ENCODE measurements at places on chromosomes 4 and X.

- peak; percentile 44 for DNase-seq
Measured at GRCh38 chrX:1476682-1477081, 24.0 kb upstream of the ASMTL start.

- DNase-seq = no peak
Measured at GRCh38 chrX:48471504-48471903, 1.4 kb upstream of the SLC38A5 start.

GRCh38 chrX:44025555-44025954, 52.4 kb upstream of the NDP start:
- DNase-seq = no peak

DNA sequence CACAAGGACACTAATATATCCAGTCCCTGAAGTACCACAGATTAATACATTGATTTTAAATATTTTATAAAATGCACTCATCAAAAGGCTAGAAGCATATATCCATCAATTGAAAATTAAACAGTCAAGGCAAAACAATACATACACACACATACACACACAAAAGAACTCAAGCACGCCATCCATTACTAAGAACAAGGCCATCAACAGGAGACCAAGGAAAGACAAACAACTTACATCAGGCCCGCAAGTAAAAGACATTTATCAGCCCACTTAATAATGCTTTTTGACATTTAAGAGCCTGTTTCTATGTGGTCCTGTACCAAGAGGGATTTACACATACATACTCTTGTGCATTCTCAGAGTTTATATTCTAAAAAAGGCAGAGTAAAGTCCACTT, 50.0 kb upstream of the ZNF827 start:
- DNase-seq = no peak

- DNase-seq = no peak
Measured at GRCh38 chr4:61079976-61080375, 120.2 kb upstream of the ADGRL3 start.

- no peak for DNase-seq
Measured at GRCh38 chr4:1658146-1658545, 26.0 kb downstream of the FAM53A start.

DNA sequence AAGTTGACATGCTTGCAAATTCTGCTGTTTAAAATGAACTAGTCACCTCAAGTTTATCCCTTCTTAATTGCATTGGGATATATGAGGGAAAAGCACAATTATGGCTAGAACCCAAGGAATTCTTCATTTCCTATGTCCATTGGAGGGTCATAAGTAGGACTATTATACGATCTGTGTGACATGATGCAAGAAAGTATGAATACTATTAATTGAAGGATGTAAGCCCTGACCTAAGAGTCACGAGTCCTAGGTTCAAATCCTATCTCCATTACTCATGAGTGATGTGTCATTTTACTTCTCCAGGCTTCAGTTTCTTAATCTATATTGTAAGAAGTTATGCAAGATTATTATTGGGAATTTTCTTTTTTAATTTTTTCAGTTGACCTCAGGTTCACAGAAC, 542.9 kb upstream of the GRIA3 start:
- no peak for DNase-seq

DNA sequence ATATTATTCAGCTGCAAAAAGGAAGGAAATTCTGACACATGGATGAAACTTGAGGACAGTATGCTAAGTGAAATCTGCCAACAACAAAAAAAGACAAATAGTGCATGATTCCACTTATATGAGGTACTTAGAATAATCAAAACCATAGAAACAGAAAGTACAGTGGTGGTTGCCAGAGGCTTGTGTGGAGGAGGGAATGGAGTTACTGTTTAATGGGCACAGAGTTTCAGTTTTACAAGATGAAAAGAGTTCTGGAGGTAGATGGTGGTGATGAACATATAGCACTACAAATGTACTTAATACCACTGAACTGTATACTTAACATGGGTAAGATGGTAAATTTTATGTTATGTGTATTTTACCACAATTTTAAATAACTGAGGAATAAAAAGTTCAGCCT, 212.0 kb upstream of the KLF3 start:
- DNase-seq = no peak

DNA sequence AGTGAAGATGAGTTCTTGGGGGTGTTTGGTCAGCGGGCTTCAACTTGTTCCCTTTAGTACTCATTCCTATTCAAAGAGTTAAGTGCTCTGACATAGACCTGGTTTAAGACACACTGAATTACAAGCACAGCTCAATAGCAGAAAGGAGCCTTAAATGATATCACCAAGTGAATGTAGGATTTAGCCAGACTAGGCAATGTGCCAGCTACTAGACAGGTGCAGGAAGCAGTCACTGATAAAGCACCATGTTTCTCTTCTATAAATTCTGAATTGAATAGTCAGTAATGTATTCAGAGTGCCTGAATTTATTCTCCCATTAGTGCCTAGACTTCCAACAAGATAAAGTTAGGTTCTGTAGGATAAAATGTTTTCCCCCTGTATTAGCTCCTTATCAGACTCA, 63.6 kb downstream of the ASB9 start:
- DNase-seq = no peak

DNA sequence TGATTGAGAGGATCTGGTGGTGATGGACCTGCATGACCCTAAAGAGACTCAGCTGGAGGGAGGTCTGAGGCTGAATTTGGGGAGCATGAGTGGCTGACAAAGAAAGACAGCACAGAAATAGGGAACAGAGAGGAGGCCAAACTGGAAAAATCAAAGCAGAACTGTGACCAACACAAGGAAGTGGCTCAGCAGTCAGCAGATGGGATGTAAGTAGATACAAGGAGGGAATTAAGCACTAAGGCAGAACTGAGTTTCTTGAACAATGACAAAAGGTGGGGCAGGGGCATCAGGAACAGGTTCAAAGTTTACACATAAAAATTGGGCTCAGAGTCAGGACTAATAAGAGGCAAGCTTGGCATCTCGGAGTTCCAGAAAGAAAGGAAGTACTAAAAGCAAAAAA, 144.3 kb upstream of the KLF3 start:
- DNase-seq = no peak

DNA sequence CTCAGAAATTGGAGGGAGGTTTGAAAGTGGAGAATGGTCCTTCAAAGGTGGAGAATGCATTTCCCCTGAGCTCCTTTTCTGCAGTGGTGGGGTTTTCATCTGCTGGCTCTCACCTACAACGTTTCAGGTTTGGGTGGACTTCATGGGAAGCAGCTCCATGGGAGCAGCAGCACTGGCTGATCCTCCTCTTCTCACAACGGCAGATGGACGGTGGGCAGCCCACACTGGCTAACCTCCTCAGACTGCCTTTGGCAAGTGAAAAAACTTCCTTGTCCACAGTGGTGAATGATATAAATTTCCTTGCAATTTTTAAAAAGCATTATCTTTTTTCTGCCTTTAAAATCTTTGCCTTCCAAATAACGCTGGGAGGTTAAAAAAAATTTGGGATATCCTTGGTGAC, 93.5 kb downstream of the ZNF827 start:
- DNase-seq = no peak

DNA sequence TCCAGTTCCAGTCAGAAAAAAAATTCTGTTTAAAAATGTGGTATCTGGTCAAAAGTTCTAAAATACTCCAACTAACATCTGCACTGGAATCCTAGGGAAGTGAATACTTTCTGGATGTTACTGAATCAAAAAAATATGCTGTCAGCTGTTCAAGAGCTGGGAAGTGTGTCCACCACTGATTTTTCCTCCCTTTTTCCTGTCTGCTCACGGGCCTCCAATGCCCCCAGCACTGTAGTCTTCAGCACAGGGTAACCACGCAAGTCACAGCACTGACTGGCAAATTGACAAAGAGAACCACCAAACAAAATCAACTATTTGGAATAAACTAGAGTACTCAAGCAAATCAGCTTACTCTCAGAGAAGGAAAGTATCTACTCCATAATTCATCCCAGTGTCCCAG, 9.9 kb downstream of the VEGFC start:
- DNase-seq = no peak

GRCh38 chr4:176205299-176205698, 9.9 kb upstream of the SPATA4 start:
- no peak for DNase-seq

DNA sequence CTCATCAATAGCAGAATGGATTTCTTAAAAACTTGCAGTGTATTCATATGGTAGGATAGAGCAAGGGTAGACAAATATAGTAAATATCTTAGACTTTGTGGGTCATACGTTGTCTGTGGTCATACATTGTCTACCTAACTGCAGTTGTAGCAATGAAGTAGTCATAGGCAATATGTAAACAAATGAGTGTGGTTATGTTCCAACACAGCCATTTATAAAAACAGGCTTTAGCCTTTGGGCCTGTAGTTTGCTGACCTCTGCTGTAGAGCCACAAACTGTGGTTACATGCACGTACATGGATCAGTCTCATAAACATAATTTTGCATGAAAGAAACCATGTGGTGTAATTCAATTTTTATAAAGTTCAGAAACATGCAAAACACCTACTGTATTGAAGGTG, 98.9 kb downstream of the LARP1B start:
- DNase-seq = no peak

- no peak for DNase-seq
Measured at GRCh38 chr4:158530381-158530780, 8.7 kb downstream of the RXFP1 start.

DNA sequence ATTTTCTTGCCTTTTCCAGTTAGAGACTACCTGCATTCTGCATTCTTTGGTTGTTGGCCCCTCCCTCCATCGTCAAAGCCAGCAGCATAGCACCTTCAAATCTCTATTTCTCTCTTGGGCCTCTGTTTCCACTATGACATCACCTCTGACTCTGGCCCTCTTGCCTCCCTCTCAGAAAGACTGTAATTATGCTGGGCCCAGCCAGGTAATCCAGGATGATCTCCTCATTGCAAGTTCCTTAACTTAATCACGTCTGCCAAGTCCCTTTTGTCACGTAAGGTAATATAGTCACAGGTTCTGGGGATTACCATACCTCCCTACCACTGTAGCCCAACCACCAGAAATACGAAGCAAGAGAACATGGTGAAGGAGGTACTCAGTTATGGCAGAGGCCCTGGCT, 39.3 kb upstream of the NYX start:
- no peak for DNase-seq

DNA sequence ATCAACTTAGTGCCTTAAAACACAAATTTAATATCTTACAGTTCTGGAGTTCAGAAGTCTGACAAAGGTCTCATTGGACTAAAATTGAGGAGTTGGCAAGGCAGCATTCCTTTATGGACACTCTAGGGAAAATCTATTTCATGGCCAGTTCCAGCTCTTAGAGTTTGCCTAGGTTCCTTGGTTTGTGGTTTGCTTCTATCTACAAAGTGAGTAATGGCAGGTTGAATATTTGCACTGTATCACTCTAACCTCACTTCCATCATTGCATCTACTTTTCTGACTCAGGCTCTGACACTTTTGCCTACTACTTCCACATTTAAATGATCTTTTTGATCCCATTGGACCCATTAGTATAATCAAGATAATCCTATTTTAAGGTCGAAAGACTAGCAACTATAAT, 64.7 kb upstream of the PCDH10 start:
- no peak for DNase-seq

- no peak for DNase-seq
Measured at GRCh38 chrX:21870494-21870893, 14.7 kb downstream of the YY2 start.

- no peak for DNase-seq
Measured at GRCh38 chrX:16604337-16604736, 45.6 kb upstream of the S100G start.

GRCh38 chr4:153488006-153488891, 22.1 kb downstream of the TMEM131L start:
- DNase-seq = no peak

- DNase-seq = no peak
Measured at GRCh38 chr4:76931087-76931486, 18.5 kb upstream of the SEPTIN11 start.

DNA sequence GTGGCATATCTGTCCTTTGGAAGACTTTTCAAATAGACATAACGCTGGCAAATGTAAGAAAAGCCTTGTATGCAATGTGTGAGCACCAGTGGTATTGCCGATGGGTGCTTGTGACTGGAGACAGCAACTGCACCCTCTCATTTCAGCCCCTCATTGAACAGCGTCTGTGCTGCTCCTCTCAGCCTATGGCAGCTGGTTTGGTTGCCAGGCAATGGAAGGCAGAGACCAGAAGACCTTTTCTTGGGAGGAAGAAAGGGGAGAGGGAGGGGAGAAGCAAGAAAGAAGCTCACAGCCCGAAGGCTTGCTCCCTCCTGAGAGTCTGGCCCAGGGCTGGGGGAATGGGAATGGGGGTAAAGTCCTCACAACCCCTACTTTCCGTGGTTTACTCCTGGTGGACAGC, 20.2 kb downstream of the ZCCHC13 start:
- no peak for DNase-seq

- DNase-seq = no peak
Measured at GRCh38 chrX:151609222-151609621, 45.7 kb downstream of the PASD1 start.

DNA sequence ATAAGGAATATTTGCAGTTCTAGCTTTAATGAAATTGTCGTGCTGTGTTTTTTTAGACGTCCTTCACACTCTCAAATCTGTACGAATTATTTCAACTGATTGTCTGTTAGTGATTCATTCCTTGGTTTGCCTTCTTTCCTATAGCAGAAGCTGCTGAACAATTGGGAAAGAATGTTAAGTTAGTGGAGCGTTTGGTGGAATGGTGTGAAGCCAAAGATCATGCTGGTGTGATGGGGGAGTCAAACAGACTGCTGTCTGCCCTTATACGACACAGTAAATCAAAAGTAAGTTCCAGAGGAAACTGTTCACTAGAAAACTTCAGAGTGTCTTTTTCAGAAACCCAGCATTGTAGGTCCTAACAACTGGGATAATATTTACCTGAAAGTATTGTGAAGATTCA, 159.9 kb downstream of the RAP1GDS1 start:
- no peak for DNase-seq

GRCh38 chr4:117488692-117489091, 403.3 kb upstream of the TRAM1L1 start:
- no peak for DNase-seq

DNA sequence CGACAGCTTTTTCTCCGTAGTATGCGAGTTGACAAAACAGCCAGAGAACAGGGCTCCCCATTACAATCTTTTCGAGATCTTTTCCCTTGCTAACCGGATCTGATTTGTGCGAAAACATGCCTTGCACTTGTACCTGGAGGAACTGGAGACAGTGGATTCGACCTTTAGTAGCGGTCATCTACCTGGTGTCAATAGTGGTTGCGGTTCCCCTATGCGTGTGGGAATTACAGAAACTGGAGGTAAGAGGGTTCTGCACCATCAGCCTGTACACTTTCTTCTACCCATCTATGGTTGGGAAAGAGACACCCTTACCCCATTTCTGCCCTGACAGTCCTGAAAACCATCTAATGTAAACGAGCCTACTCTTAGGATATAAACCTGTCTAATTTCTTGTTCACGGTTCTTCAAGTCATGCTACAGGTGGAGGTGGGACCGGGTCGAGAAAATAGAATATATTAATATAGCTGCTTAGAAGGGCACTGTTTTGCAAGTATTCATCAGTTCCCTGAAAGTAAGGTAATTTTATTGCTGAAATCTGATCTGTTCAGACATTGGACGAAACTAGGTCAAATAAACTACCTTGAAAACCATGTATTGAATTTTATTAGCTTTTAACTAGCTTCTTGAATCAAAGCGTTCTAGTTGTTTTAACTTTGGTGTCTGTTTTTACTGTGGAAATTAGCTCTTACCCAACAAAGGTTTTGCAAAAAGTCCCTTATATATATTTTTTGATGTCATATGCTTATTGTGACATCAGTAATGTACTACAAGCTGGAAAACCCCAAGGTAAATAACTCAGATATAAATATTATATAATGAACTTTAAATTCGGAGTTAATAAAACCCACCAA, 869 bp downstream of the TMEM184C start:
- DNase-seq = no peak

- DNase-seq = no peak
Measured at GRCh38 chrX:133995759-133996158, 10.4 kb upstream of the GPC3 start.

Measured in vagina (tissue), 2 donors.